ENCODE measurements at places on chromosomes 2 and 18.

- no peaks in the 10 kb centered on the region for H3K4me1 ChIP-seq
- H3K4me3 ChIP-seq = no peak overlapping the region
- H3K36me3 ChIP-seq = peaks cover 94% of the 10 kb centered on the region
- no peak overlapping the region for H3K27ac ChIP-seq
Observed at GRCh38 chr18:79728931-79729586, 49.5 kb downstream of the CTDP1 start.

DNA sequence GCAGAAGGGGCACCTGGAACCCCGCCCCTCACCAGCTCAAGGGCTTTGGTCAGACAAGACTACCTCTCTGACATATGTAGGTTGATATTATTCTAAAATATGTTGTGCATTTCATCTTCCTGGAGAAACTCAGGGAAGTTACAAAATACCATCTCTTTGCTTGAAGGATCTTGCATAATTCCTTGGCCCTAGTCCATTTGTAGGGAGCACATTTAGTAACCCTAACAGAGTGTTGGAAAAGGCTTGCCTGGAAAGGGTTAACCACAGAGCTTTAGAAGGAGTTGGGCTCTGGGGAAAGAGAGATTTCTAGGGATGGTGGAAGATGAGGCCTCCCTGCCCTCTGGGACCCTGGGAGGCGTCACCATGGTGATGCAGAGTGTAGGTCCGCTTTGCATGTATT is 143.0 kb upstream of the SLC1A4 start:
- H3K4me1 ChIP-seq = peaks cover 3% of the 10 kb centered on the region
- no peak overlapping the region for H3K27ac ChIP-seq
- H3K36me3 ChIP-seq = no peaks in the 10 kb centered on the region
- no peak for DNase-seq
- peaks cover 19% of the 10 kb centered on the region for H3K27me3 ChIP-seq

DNA sequence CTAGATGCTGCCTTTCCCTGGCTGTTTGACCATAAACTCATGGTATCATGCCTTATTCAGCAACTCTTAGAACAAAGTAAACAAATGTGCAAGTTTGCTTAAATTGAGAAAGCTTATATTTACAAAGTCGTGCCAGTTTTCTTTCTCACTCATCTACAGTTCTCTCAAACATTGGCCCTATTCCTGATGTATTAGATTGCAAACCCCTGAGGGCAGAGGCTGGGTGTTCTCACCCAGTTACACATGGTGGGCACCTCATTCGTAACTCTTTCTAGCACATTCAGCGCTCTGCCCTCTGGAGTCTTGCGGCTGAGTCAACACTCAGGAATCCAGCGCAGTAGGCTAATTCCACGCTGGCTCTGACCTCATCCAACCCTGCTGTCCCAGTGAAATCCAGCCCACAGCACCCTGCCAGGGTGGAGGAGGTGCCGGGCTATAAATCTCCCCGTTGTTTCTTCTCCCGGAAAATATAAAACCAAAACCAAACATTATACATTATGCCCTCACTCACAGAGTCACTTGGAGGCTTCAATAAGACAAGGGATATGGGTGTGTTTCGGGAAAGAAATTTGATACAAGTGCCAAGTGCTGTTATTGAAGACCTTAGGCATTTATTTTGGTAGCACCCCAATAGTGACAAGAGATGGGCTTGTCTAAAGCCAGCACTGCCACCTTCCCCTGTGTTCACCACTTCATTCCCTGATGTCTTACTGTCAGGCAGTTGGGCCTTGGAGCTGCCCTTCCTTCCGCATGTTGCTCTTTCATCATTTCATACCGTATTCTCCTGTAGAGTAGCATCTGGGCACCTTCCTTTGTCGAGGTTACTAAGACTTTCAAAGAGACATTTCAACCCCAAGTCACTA is 287.4 kb downstream of the PRKCE start:
- no peaks in the 10 kb centered on the region for H3K27me3 ChIP-seq
- H3K4me1 ChIP-seq = no peaks in the 10 kb centered on the region
- no peak for DNase-seq
- H3K4me3 ChIP-seq = no peak overlapping the region

GRCh38 chr2:172623249-172623965 is 67.5 kb downstream of the PDK1 start:
- H3K4me3 ChIP-seq = no peak overlapping the region
- H3K27ac ChIP-seq = no peak overlapping the region
- no peaks in the 10 kb centered on the region for H3K4me1 ChIP-seq
- H3K36me3 ChIP-seq = peaks cover 9% of the 10 kb centered on the region

GRCh38 chr2:177281400-177282180 is 17.1 kb upstream of the NFE2L2 start:
- no peak for DNase-seq
- H3K4me3 ChIP-seq = no peak overlapping the region
- no peaks in the 10 kb centered on the region for H3K27me3 ChIP-seq
- H3K36me3 ChIP-seq = peaks cover 5% of the 10 kb centered on the region
- no peak overlapping the region for H3K27ac ChIP-seq
- peaks cover 20% of the 10 kb centered on the region for H3K4me1 ChIP-seq

DNA sequence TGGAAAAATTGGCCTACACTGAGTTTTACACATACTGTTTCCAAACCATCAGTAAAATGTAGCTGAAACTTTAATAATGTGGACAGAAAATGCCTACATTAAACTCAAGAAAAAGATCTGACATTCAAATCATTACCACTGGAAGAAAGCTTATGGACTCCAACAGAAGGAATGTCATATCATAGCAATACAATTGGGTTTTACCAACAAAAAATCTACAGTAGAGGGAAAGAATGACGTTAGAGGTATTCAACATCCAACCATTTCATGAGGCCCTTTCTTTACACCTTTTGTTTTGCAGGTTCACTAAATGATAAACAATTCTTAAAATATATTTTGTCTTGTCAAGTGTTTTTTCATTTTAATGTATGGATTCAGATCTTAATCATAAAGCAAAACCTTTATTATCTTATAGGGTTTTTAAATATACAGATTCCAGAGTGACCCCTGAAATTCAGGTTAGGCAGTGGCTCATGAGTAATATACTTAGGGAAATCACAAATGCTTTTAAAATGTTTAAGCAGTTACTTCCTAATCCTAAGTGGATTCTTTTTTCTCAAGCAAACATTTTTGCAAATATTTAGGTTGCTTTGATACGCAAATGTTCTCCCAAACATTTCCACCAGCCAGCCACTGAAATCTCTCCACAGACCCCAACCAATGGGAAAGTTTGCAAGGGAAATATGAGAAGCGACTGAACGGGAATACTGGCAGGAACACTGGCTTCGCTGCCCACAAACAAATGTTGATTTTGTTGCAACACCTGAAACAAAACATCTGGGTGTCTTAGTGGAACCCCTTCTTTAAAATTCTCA is 168.7 kb downstream of the TCF4 start:
- no peak for DNase-seq
- no peaks in the 10 kb centered on the region for H3K36me3 ChIP-seq
- no peaks in the 10 kb centered on the region for H3K4me1 ChIP-seq
- H3K4me3 ChIP-seq = no peak overlapping the region
- H3K27ac ChIP-seq = no peak overlapping the region

DNA sequence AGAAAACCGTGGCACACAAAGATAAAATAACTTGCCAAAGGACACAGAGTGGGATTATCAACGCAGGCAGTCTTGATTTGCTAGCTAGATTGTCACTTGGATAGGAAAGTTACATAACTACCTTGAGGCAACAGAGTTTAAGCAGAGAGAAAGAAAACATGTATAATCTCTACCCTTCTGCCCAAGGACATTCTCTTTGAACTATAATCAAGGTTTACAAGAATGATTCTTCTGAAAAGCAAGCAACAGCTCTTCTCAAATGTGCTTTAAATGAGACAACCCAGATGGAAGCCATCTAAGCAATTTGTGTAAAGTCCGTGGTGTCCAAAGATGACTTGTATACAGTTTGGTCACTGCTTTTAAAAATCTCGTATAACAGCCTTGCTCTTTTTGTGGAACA is 177.4 kb downstream of the CD226 start:
- DNase-seq = no peak
- no peak overlapping the region for H3K4me3 ChIP-seq
- H3K27me3 ChIP-seq = no peaks in the 10 kb centered on the region
- H3K27ac ChIP-seq = no peak overlapping the region
- H3K4me1 ChIP-seq = peaks cover 11% of the 10 kb centered on the region
- H3K36me3 ChIP-seq = no peaks in the 10 kb centered on the region

- DNase-seq = no peak
- H3K27me3 ChIP-seq = peaks cover 10% of the 10 kb centered on the region
- no peak overlapping the region for H3K4me3 ChIP-seq
- no peaks in the 10 kb centered on the region for H3K4me1 ChIP-seq
- no peak overlapping the region for H3K27ac ChIP-seq
- no peaks in the 10 kb centered on the region for H3K36me3 ChIP-seq
Observed at GRCh38 chr2:11850082-11850481, 103.7 kb downstream of the LPIN1 start.
